ENCODE measurements at places on chromosomes 16 and 17. TPM values are rescaled to one million over a fixed set of nuclear protein-coding genes. Genes with fewer than 3 reads are reported as not detected.

MARCHF10 gene
- total RNA-seq: 0.66 TPM

UMOD gene
- total RNA-seq: 65.7 TPM

KRT32 gene
- not detected for total RNA-seq

GRCh38 chr17:66577041-66577440 lies 257.9 kb upstream of the CACNG5 start:
- no peak for DNase-seq

DNA sequence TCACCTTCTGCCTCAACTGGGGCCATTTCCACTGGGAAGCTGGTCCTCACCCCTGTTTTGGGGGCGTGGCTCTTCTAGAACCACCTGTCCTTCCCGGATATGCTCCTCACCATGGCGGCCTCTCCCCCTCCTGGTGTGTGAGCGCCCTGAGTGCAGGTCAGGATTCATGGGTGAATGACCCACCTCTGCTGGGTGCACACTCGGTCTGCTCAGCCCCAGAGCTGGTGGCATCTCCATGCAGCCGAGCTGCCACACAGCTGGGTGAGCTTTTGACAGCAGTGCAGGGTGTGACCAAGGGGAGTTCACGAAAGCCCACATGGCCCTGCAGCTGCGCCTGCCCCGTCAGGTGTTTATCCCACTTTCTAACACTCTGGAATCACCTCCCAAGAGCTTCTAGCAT lies 27.3 kb downstream of the GRIN2C start:
- no peak for DNase-seq

Data from kidney (tissue), 22 donors.